SIG-M5 (cell line): ENCODE measurements at places on chromosomes 7 and 10.

GRCh38 chr10:75334720-75335119 is 66.8 kb downstream of the ZNF503 start:
- no peak for DNase-seq

- DNase-seq, result no peak
Observed at GRCh38 chr7:77386165-77386822, 29.9 kb downstream of the GSAP start.

DNA sequence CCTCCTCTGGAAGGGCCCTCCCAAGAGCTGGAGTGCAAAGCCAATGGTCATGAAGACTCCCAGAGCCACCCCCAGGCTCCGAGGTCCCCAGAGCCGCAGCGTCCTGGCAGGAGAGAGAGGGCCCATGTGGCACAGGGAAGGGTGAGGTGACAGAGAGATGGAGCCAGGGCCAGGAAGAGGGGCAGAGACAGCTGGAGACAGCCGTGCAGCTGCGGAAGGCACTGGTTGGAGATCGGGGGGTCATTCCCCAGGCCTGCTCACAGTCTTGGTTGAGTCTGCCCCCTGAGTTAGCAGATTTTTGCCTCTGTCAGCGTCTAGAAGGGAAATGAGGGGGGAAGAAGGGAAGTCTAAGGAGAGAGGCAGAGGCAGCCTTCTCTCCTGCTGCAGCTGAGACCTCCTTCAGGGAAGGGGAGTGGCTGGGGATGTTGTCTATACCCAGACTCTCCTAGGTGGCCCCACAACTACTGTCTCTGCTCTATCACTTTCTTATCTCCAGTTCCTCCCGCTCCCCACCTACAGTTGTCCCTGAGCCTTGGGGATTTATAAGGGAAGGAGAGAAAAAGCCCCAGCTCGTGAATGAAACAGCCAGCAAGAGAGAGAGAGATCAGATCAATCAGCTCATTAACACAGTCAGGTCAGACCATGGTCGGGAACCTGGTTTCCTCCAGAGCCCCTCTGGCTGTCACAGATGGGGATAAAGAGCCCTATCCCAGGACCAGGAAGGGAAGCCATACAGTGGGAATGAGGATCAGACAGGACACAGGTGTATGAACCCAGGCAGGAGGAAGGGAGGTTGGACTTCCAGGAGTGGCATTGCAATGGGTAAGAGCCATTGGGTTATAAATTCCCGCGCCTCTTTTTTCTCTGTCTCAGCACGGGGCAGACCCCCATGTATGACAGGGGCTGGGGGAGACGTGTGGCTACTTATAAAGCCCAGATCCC is 1.2 kb downstream of the GAL3ST4 start:
- DNase-seq, result no peak

DNA sequence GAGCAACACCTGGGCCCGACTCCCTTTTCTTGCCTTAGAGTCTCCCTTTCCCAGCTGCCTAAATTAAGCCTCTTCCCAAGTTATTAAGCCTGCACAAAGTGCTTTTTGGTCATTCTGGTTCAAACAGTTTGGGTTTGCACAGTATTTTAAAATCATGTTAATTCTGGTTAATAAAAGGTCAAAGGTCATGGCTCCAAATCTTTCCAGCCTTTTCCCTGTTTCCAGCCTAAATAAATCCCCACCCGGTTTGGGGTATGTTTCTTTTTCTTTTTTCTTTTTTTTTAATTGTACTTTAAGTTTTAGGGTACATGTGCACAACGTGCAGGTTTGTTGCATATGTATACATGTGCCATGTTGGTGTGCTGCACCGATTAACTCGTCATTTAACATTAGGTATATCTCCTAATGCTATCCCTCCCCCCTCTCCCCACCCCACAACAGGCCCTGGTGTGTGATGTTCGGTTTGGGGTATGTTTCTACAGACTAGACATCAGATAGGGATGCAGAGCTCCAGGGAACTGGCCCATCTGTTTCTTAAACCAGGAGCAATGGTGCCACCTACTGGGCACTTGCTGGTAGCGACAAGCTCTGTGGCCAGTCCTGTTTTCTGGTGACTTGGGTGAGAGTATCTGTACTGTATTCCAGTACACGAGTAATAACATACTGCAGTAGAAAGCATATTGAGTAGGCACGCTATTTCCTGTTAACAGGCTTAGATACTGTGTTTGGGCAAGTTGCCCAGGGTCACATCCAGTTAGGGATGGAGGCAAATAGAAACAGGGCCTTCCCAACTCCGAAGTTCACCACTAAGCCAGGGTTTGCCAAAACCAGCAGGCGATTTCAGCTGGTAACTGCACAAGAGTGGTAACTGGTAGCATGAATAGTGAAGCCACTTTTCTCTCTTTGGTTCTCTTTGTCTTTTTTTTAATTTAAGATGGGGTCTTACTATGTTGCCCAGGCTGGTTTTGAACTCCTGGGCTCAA is 60.6 kb upstream of the TRIM8 start:
- DNase-seq, result no peak

GRCh38 chr10:60905580-60905979 is 38.4 kb downstream of the RHOBTB1 start:
- DNase-seq, result no peak

DNA sequence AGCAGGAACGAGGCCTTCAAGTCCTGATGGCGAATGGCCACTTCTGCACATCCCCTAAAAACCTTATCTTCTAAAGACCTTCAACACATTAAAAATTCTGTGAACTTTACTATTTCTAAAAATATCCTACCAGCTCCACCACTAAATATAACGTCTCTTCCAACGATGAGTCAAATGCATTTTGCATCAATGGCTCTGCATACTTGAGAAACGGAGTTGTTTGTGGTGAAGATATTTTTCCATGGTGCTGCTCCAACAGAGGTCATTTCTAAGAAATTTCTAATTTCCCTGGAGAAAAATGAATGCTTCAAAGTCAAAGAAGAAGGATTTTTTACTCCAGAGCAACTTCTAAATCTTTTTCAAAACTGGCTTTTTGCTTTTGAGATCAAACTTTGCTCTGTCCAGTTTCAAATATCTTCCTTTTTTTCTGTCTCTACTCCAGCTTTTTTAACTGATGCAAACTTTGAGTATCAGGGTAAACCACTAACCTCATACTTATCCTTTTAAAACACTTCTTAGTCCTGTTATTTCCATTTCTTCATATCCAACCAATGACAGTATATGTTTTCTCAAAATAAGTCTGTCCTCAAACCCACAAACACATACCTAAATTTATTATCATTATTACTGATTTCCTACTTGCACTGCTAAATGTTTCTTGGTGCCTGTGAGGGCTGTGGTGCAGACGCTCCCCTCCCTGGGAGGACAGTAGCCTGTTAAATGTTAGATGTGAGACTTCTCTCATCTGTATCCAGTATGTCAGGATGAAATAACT is 258.1 kb downstream of the KLF6 start:
- DNase-seq, result no peak
